ENCODE measurements at places on chromosomes 4 and X.

- no peak for DNase-seq
Observed at GRCh38 chr4:98659741-98660462, 1.5 kb upstream of the TSPAN5 start.

GRCh38 chr4:133484287-133484686 is 335.2 kb downstream of the PCDH10 start:
- no peak for DNase-seq

DNA sequence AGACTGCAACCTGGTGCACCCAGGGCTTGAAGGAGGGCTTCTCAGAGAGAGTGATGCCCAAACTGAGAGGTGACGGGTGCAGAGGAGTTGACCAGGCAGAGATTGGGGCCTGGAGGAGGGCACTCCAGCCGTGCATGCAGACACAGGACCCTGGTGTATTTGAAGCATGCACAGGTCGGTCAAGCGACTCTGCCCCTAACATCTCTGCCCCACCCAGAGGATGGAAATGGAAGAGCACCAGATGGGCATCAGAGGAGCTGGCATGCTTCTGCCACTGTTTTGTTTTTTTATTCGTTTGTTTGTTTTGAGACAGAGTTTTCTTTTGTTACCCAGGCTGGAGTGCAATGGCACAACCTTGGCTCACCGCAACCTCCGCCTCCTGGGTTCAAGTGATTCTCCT is 320.9 kb downstream of the EVC2 start:
- no peak for DNase-seq

DNA sequence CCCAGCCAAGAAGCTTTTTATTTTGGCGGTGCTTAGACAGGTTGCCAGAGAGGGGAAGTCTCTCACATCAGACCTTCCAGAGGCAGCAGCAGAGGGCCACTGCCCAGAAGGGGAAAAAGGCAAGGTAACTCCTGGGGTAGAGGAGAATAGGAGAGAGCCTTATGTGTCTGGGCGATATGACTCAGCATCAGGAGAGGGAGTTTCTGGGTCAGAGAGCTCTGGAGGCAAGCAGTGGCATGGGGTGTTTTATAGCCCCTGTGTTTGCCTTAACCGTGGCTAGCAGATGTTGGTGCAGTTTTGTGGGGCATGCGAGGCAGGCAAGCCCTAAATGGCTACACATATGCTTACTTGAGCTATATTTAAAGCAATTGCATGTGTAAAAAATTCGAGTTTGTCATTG is 8.3 kb upstream of the ZXDB start:
- DNase-seq, result no peak

GRCh38 chr4:107989537-107990386 is at the start of gene HADH:
TSS of gene HADH (plus strand) at chr4:107989889. CDS start at chr4:107989933, 44 bp downstream.
- DNase-seq, result peak; percentile 84

DNA sequence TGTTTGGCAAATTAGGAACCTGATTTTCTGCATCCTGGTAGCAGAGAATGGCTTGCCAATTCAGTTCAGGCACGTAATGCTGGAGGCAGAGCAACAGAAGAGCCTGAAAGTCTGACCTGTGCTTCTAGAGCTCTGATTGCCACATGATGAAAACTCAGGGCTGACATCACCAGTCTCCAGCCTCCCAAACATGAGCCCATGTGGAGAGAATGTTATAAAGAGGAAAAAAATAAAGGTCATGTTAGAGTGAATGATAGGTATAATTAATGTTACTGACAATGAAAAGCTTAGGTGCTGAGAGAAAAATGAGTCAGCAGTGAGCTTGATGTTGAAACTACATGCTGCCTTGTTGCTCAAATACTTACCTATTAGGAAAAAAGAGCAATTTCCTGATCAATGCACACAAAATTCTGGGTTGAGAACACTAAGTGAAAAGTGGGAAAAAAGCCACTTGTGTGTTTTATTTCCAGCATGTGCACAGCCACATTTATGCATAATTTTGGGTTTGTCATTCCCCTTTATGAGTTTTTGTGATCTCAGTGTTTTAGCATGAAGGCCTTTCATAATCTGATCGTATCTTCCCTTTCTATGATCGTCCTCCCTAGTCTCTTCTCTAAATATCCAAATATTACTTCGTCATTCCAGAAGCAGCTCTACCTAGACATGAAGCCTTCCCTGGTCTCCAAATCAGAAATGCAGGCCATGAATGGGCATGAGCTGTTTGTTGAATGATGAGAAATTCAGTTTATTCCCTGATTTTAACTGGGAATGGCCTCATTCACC is 113.3 kb upstream of the CPEB2 start:
- DNase-seq, result no peak

- no peak for DNase-seq
Observed at GRCh38 chrX:108090491-108091263, 665 bp downstream of the PSMD10 start.

DNA sequence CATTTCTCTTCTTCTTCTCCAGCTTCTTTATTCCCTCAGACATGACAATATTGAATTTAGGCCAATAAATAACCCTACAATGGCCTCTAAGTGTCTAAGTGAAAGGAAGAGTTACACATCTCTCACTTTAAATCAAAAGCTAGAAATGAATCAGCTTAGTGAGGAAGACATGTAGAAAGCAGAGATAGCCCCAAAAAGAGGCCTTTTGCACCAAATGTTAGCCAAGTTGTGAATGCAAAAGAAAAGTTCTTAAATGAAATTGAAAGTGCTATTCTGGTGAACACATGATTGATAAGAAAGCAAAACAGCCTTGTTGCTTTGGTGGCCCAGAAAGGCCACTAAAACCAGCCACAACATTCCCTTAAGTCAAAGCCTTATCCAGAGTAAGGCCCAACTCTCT is 146.2 kb upstream of the HHIP start:
- no peak for DNase-seq

DNA sequence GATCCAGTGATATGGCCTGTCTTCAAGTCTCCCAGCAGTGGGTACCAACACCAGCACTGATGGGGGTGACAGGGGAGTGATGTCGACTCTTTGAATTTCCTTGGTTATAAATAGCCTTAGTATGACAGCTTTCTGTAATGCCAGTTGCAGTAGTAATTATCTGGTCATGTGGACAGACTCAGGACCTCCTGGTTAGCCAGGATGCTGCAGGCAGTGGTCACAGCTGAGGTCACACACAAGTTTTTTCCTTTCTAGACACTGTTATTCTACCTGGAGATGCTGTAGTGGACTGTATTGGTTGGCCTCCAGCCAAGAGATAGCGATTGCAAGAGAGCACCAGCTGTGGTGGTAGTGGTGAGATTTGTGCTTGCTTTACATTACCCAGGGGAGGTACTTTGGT is 63.6 kb downstream of the UPRT start:
- no peak for DNase-seq

DNA sequence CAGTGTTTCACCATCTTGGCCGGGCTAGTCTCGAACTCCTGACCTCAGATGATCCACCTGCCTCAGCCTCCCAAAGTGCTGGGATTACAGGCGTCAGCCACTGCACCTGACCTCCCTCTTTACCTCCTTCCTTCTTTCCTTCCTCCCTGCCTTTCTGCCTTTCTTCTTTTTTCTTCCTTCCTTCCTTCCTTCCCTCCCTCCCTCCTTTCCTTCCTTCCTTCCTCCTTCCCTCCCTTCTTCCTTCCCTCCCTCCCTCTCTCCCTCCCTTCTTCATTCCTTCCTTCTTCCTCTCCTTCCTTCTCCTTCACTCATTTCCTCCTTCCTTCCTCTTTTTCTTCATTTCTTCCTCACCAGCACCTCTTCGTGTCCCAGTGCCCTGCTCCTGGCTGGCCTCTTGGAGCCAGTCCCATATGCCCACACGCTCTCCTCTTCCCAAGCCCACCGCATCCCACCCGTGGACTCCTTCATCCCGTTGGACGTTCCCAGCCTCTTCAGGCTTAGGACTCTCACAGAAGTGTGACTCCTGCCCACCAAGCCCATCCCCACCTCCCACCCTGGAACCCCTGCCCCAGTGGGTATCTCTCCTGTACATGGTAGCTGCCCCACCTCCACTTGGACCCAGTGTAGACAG is 22.6 kb downstream of the CSF2RA start:
- DNase-seq, result no peak

DNA sequence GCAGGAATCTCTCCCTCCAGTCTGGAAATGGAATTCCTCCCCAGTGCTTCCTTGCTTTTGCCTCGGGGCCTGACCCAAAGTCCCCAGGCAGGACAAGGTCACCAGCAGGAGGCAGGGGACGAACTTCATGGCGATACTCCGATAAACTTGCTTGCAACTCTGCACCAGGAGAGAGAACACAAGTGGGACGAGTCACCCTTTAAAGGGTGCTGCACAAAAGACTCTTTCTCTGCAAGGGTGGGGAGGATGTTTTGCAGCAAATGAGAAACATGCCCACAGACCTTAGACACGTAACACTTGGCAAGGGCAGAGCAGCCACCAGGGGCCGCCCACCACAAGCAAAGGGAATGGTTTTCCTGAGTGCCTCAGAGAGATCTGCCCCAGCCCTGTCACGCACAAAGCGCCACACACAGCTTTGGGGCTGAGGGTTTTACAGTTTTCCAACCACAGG is at the start of gene FGFBP2:
Gene FGFBP2 (minus strand): TSS at position 175 of the 451 bp plus-strand sequence. CDS start 46 bp downstream, at position 129.
- DNase-seq, result no peak

- no peak for DNase-seq
Observed at GRCh38 chr4:145804116-145804515, 124.2 kb downstream of the C4orf51 start.

GRCh38 chrX:136055651-136056221 is 70.5 kb downstream of the SLC9A6 start:
- no peak for DNase-seq
